Cortex of kidney (tissue), 1 donor: ENCODE measurements at places on chromosomes 3 and 15.

DNA sequence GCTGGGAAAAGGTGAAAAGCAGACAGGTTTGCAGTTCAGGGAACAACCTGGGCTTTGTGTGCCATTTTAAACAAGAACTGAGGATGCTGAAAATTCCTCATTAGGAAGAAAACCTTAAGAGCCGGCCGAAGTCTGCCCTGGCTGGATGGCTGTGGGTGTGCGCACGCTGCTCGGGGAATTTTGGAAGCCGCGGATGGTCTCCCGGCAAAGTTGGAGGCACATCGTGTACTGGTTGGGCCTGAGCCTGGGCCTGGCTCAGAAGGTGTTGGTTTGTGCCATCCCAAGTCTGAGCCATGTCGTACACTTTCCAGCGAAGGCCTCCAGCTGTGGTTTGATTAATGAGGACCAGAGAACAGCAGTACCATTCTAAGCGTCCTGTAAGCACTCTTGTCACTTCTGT is 188.2 kb downstream of the ATP10A start:
- no peak for DNase-seq

- DNase-seq, result no peak
Observed at GRCh38 chr3:150875548-150875947, 29.7 kb downstream of the MINDY4B start.

DNA sequence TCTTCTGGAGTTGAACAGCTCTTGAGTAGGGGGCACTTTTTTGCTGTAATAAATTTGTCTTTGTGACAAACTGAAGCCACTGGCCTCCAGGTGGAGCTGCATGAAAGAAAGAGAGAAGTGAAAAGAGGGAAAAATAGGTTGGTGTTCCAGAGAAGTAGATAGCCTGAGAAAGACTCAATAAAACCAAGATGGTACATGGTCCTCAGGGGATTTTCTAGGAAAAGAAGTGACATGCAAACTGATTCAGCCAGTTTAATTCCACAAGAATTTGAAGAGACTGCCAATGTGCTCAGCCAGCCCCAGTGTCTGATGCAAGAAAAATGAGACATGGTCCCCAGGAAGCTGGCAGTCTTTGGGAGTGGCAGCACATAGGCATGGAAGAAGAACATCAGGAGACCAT is 152.7 kb downstream of the CD47 start:
- DNase-seq, result no peak

- DNase-seq, result no peak
Observed at GRCh38 chr3:126679318-126679751, 24.4 kb upstream of the TXNRD3 start.

DNA sequence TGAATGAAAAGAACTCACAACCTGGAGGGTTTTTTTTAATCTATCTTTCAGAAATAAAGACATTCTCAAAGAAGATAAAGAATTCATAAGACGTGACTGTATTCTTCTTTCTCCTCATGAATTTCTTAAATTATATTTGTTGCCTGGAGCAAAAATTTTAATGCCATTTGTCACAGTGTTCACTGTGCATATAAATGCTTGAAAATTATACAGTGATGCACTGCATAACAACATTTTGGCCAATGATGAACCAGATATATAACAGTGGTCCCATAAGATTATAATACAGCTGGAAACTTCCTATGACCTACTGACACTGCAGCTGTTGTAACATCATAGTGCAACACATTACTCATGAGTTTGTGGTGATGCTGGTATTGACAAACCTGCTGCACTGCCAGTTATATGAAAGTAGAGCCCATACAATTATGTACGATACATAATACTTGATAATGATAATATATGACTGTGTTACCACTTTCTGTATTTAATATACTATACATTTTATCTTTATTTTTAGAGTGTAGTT is 67.3 kb downstream of the P2RY1 start:
- DNase-seq, result no peak

- no peak for DNase-seq
Observed at GRCh38 chr15:68380456-68380855, 51.5 kb downstream of the ITGA11 start.

DNA sequence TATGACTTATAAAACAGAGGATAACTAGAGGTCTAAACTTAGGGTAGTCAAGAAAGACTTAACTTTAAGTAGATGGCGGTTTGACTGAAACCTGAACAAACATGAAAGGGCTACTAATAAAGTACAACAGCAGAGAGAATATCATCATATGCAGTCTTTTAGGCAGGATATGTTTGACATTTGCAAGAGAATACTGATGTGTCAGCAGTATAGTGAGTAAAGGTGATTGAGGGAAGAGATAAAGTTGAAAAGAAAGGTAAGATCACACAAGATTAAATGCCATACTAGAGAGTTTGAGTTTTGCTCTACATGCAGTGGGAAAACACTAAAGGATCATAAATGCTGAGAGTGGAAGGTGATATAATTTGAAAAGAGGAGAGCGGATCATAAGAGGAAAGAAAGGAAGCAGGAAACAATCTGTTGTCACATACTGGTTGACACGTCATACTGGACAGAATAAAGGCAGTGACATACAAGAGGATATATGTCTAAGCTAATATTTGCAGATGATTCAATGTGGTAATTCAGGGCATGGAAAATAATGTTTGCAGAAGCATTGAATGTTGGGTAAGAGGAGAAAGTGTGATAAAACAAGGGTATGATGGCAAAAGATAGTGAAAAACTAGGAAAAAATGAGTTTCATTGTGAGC is 223.0 kb downstream of the EPHA6 start:
- no peak for DNase-seq

DNA sequence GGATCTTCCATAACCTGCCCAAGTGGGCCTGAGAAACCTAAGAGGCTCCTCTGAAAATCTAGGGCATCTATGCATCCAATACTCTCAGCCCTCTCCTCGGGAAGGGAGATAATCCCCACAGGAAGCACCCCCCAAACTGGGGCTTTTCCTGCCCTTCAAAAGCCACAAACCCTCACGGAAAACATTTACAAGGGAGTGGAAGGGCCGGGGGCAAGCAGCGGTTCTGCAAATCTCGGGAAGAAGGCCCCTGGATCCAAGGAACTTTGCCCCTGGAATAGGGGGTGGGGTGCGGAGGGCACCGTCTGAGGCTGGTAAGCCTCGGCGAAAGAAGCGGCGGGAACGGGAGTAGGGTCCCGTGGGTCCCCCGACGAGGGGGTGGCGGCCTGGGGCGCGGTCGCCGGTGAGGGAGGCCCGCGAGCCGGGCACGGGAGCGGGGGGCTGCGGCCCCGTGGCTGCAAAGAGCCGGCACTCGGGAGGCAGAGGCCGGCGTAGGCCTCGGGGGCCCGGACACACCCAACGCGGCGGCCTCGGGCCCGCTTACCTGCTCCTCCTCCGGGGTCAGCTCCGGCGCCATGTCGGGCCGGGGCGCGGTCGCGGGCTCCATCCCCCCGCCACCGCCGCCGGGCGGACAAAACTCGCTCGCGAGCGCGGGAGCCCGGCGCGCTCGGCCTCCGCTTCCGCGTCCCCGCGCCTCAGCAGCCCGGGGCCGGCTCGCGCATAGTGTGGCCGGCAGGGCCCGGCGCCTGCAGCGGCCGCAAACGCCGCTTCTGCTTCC is 755 bp downstream of the PTPN9 start:
- DNase-seq, result no peak

GRCh38 chr3:38029400-38030125 is at the start of gene PLCD1:
PLCD1 (minus strand) TSS chr3:38029642; CDS start chr3:38029539, 103 bp downstream.
- DNase-seq, result no peak

- no peak for DNase-seq
Observed at GRCh38 chr15:41483519-41483918, 10.2 kb upstream of the ITPKA start.

DNA sequence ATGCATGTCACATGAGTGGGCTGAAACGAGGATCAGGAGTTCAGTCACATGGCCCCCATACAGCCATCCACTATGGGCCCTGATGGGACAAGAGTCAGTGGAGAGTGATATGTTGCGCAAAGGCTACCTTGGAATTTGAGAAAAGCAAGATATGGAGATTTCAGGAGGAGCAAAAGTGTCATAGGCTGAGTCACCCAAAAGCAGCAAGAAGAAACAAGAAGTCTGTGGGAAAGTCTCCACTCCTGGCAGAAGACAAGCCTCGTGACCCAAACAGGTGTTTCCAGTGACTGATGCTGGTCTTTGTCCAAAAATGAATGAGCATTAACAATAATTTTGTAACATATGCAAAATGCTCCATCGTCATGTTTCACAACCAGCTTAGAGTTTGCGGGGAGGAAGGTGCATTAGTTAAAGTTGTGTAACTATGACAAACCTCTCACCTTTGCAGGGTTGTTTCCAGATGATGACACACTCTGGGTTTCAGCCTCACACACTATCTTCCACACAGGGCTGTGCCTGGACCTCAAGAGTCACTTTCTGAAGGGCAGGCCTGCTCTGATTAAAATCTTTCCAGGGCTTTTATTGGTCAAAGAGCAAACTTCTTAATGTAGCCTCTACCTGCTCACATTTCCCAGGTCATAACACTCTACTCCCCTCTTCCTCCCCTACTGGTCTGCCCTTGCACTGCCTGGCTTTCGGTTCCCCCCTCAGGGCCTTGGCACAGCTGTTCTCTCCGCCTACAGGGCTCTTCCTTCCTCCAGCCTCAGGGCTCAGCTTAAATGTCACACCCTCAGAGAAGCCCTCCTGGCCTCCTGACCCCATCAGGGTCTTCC is 3.9 kb upstream of the DNASE1L3 start:
- DNase-seq, result no peak

DNA sequence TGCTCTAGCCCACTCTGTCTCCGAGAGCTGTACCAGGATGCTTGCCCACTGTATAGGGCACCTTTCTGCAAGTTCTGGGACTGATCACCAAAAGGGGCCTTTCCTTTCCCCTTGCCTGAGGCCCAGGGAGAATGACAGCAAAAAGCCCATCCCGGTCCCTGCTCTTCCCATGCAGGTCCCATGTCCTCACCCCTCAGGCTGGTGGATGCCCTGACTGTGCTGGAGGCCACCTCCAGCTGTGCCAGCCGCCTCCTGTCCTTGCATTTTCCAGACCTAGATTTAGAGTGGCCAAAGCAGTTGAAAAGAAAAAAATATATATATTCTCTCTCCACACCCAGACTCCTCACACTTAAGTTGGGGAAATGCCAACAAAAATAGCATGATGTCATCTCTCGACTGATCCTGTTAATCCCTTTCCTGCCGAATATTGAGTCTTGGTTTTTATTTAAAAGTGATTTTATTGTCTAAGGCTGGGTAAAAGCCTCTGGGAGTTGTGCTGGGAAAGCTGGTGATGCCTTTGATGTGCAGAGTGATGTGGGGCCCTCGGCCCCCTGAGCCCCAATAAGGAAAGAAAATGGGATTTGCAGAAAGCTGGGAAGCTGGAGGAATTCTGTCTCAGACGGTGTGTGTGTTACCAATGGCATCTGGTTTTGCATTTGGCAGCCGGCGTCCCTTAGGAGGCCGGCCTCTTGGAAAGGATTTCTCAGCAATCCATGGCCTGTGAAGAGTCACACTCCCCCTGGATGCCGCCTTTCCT is 29.3 kb upstream of the TPM1 start:
- DNase-seq, result no peak

DNA sequence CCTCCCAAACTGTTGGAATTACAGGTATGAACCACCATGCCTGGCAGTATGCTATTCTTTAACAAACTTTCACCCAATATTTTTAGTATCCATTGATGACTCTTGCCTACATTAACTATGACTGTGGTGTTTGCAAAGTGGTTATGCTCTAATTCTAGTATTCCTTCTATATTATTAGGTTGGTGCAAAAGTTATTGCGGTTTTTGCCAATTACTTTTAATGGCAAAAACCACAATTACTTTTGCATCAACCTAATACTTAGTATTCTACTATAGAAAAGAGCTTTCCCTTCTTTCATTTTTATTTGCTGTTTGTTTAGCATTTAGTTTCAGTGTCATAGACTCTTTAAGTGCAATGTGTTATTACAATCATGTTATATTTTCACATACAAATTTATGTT is 760.6 kb downstream of the NR2F2 start:
- DNase-seq, result no peak

- DNase-seq, result no peak
Observed at GRCh38 chr3:151171145-151171757, 31.8 kb downstream of the GPR171 start.

DNA sequence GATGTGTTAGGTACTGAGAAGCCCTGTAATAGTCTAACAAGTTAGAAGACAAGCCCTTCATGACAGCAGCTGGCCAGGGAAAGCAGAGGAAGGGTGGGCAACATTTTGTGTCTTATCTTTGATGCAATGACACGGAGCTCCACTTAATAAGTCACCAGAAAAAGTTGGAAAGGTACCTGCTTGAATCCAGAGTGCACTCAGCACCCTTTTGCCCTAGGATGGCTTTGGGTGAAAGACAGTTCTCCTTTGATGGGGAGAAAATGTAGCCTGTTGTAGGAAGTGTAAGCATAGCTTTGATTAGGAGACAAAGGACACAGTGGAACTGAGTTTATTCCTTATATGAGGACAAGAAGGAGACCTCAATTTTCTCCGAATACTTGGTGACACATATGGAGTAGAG is 137.0 kb downstream of the ARPP21 start:
- DNase-seq, result no peak

DNA sequence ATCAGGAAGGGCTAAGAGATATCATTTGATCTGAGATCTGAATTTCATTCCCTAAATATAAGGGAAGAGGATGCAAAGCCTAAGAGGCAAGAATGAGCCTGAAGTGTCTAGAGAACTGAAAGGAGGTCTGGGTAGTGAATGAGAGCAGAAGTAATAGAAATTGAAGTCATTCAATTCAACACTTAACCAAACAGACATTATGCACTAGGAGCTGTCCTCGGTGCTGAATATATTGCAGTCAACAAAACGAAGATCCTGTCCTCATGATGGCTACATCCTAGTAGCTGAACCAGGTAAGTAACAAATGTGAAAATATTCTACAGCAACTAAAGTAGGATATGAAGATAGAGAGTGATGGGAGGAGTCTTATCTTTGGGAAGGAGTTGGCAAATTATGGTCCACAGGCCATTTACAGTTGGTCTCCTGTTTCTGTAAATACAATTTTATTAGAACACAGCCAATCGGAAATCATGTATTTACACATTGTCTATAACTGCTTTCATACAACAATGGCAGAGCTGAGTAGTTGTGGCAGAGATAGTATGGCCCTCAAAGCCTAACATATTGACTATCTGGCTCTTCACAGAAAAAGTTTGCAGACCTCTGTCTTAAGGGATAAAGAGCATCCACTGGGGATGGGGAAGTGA is 192.9 kb upstream of the CADPS start:
- DNase-seq, result no peak

DNA sequence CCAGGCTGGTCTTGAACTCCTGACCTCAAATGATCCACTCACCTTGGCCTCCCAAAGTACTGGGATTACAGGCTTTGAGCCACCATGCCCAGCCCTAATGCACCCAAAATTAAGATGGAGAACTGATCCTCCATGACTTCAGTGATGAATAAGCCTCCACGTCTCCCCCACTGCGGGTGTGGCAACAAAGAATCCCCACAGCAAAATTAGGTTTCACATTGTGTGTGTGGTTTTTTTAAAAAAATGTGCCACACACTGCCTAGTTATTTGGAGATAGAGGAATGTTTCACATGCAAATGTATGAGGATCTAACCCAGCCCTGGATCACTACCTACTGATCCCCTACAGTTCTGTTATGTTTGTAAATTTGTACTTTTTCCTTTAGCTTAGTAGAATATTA is 17.3 kb downstream of the HDAC11 start:
- no peak for DNase-seq
